ENCODE measurements at places on chromosomes 11 and 22. TPM values are rescaled to one million over a fixed set of nuclear protein-coding genes. Genes with fewer than 3 reads are reported as not detected.
A peak's percentile ranks its signal among the peaks of the same experiment; 100 is the strongest.

Gene CATSPER1
- 0.48 TPM for total RNA-seq

GRCh38 chr22:48238966-48239365 lies 1476.5 kb downstream of the TBC1D22A start:
- no peak for DNase-seq

DNA sequence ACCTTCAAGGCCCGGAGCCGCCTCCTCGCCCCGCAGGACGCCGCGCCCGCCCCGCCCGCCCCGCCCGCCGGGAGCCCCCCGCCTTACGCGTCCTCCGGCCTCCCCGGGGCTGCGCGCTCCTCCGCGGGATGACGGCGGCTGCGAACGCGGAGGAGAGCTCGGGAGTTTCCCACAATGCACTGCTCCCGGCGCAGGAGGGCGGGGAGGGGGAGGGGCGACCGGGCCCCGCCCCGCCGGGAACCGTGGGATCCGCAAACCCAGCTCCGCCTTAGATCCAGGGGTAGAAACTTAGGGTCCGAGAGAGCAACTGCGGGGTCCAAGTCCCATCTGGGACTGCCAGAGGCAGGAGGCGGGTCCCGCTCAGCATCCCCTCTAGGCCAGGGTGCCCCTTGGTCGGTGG lies at the start of gene CEND1:
CEND1 (minus strand) TSS at position 148 of the 400 bp plus-strand sequence. CDS start 1,514 bp downstream, outside the sequence.
- DNase-seq = no peak

Gene CHADL
- total RNA-seq = 1.9 TPM

GRCh38 chr11:70046089-70046488 lies 32.0 kb upstream of the ANO1 start:
- DNase-seq = no peak

Gene SNX32
- 1.9 TPM for total RNA-seq

GRCh38 chr11:134181707-134182106 lies 42.1 kb downstream of the NCAPD3 start:
- no peak for DNase-seq

DNA sequence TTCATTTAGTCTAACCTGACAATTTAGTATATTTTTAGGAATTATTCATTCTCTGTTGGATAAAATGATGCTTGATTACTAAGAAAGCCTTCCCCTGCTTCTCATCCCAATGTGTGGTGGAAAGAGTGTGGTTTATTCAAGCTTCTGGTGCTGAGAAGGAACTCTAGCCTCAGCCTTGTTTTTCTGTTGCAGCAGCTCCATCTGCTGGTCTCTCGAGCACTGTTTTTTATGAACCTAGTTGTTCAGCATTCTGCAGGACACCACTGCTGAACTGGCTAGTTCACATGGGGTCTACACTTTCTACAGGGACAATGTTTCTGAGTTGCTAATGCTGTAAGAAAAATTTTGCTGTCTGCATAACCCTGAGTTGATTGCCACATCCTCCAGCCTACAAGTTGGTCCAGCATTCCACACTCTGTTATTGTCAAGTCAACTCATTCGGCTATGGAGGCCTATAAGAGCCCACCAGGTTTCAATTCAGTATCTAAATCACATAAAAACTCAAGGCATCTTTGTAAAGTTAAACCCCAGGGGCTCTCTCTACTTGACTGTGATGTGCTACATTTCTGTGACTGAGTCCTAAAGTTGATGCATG lies 14.3 kb downstream of the OR2AG2 start:
- peak; percentile 72 for DNase-seq

GRCh38 chr11:13082588-13082987 lies 73.5 kb downstream of the RASSF10 start:
- no peak for DNase-seq

DNA sequence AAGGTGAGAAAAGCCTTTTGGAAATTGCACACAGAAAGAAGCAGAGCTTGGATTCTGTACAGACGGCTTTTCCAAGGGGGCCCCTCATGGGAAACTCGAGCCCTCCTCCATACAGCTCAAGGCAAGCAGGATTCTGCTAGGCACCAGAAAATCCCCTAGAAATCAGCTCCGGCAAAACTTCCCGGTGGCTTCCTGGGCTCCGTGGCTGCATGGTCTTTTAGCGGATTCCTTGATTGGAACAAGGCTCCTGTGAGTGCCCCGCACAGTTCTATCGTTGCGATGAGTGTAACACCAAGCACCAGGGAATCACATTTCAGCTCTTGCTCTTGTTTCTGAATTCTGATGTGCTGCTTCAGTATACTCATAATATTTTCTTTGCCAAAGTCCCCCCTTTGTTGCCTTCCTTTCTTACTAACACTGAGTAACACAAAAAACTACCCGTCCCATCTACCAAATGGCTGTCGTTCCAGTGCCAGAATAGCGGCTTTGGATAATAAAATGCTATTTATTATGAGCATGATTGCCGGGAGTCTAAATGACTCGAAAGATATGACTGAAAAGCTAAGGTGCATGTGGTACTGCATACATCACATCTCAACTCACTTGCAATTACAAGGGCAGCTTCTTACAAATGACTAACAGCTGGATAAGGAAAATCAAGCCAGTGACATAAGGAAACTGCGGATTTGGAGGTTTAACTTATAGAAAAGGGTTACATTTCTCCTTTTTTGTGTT lies 494.1 kb downstream of the DLG2 start:
- DNase-seq = peak; percentile 61

DNA sequence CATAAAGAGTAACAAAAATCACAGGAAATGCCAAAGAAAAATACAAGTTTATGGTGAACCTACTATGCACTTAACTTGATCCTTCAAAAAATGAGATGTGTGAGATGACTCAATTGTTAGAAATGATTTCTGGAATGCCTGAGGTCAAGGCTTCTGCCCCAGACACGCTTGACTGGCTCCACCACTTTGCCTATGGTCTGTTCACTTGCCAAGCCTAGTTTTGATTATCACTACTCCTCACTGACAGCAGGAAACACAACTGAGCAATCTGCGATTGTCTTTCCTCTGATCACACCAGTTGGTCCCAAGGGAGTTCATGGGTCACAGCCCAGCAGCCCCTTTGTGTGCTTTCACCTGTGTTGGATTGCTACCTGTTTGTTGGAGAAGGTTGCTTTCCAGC lies 20.6 kb upstream of the PRDM10 start:
- DNase-seq = no peak

Gene SYT12
- total RNA-seq = 3.1 TPM

Gene RCOR2
- total RNA-seq = 3.4 TPM

Gene C1QTNF4
- total RNA-seq = 4.3 TPM

DNA sequence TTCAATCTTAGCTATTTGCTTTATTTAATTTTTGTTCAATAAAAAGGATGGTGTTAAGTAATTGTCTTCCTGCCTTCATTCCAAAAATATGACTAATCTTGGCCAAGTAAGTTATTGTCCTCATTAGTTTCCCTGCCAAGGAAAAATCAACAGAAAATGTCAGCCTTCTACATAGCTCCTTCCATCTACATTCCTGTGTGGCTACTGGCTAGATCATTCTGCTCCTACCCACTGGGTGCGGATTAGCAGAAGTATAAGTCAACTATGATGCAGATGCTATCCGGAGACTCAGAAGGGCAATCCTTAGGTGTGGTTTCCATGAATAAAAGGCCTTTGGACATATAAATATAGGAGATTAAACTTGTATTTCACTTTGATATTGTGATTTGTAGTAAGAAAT lies 154.4 kb downstream of the SBF2 start:
- DNase-seq = no peak

DNA sequence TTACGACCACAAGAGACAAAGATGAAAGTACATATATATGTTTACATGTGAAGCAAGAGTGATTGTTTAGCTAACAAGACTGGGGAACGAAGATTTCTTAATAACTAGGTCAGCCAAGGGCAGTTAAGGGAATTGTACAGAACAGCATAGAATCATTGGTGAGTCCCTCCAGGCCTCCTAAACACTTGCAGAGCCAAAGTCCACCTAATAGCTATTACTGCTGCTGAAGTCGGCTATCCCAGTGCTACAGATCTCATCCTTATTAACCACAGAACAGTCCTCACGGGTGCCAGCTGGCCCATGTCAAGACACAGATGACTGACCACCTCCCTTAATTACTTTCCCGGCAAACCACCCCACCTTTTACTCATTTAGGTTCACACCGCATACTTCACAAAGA lies 68.5 kb upstream of the OPCML start:
- no peak for DNase-seq

DNA sequence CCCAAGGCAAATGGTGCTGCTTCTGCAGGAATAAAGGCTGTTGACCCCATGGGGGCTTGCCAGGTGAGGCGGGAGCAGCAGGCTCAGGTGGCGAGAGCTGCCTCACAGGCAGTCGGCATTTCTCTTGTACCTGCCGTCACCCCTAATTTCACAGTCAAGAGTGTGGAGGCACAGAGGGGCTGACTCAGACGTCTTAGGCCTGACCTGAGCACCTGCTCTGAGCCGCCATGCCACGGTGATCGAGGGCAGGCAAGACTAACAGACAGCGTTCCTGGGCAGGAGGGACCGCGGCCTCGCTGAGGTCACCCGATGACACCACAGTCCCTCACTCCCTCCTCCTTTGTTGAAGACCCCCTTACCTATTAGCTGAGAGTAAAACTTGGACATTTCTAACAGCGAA lies 5.2 kb downstream of the ALG12 start:
- DNase-seq = no peak

GRCh38 chr11:117668321-117668751 lies 128.7 kb downstream of the DSCAML1 start:
- DNase-seq = peak; percentile 14

GRCh38 chr11:134995741-134996140 lies 583.7 kb upstream of the B3GAT1 start:
- DNase-seq = no peak

- peak; percentile 46 for DNase-seq
Measured at GRCh38 chr22:35900483-35901168, 128.0 kb downstream of the RBFOX2 start.

Gene CCDC90B
- total RNA-seq = 47.7 TPM

GRCh38 chr22:44183287-44183588 lies 2.5 kb downstream of the PARVG start:
- no peak for DNase-seq

- DNase-seq = peak; percentile 18
Measured at GRCh38 chr11:68704887-68705286, 20.5 kb downstream of the GAL start.

GRCh38 chr11:86228269-86229038 lies 16.1 kb upstream of the EED start:
- DNase-seq = no peak

DNA sequence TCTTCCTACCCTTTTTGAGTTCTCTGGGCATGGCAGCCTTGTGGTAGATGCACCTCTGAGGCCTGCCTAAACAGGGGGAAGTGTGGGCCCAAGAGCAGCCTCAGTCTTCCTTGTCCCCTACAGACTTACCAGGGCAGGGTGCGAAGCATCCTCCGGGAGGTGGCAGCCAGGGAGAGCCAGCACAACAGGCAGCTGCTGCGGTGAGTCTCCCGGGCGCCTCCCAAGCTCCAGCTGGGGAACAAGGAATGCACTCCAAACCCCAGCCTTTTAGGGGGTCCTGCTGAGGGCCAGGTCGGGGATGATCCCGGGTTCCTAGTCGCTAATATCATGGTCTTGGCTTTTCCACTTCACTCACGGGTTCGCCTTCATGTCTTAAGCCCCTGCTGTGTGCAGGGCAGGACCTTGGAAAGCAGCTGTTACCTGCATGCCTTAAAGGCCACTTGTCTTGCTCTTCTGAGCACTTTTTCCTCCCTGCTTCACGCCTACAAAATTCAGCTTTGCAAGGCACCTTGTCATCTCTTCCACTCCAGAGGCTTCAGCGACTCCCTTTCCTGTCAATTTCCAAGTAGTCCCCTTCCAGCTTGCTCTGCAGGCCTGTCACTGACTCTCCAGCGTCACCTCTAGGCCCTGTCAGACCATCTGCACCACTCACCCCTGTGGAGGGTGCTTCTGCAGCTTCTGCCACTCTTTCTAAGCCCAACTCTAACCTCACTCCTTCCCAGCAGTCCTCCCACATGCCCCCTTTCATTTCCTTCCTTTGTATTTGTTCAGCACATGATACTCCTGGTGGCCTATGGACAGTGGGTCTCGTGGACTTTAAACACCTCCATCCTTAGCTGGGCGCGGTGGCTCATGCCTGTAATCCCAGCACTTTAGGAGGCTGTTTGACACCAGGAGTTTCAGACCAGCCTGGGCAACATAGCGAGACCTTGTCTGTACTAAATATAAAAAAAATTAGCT lies 57.0 kb downstream of the PISD start:
- DNase-seq = no peak

Gene APOA1
- total RNA-seq = not detected

Gene EXPH5
- 5.8 TPM for total RNA-seq

DNA sequence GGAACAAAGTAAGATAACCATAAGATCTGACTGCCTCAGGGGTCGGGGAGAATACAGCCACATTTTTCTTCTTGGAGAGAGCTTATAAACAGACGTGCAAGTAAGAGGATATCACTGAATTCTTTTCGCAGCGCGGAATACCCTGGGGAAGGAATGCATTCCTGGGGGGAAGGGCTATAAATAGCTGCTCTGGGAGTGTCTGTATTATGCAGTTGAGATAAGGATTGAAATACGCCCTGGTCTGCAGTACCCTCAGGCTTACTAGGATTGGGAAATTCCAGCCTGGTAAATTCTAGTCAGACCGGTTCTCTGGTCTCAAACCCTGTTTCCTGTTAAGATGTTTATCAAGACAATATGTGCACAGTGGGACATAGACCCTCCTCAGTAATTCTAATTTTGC lies 1491.7 kb upstream of the RAG2 start:
- DNase-seq = peak; percentile 82

- no peak for DNase-seq
Measured at GRCh38 chr22:40187389-40187788, 9.7 kb downstream of the TNRC6B start.

Gene ARFIP2
- 33.2 TPM for total RNA-seq

Gene GRAP2
- total RNA-seq = 4.3 TPM

Gene SMC1B
- 0.72 TPM for total RNA-seq

- DNase-seq = no peak
Measured at GRCh38 chr22:16783930-16784354, 41.3 kb downstream of the XKR3 start.

Gene HOATZ
- total RNA-seq = 0.72 TPM

Gene SHANK2
- 40.0 TPM for total RNA-seq

DNA sequence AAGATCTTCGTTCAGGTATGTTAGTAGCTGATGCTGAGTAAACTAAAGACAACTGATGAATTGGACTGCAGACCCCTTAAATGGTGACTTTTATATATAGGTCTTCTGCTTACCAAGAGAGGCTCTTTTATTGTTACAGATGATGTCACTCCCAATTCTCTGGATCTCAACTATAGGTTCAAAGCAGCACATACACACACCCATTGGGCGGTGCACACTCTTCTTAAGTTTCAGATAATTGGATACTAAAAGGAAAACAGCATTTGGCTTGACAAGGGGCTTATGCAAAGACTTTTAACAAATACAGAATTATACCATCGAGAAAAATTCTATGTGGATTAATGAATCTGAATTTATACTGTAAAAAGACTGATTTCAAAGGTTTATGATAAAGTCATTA lies at the start of gene PTH:
PTH (minus strand) TSS at position 69 of the 400 bp plus-strand sequence. CDS start 3,142 bp downstream, outside the sequence.
- DNase-seq = no peak

Gene TNNT3
- 89.1 TPM for total RNA-seq

Data from umbilical cord (tissue), 2 donors.